ENCODE measurements at places on chromosomes 7 and 10. TPM values are rescaled to one million over a fixed set of nuclear protein-coding genes. Genes with fewer than 3 reads are reported as not detected.
A peak's percentile ranks its signal among the peaks of the same experiment; 100 is the strongest.

- no peak overlapping the region for H3K27ac ChIP-seq
- H3K4me3 ChIP-seq: no peak overlapping the region
- H3K4me1 ChIP-seq: no peaks in the 10 kb centered on the region
- DNase-seq: no peak
- no peaks in the 10 kb centered on the region for H3K27me3 ChIP-seq
- H3K36me3 ChIP-seq: no peaks in the 10 kb centered on the region
Measured at GRCh38 chr10:11886138-11886474, 63.0 kb downstream of the PROSER2 start.

DNA sequence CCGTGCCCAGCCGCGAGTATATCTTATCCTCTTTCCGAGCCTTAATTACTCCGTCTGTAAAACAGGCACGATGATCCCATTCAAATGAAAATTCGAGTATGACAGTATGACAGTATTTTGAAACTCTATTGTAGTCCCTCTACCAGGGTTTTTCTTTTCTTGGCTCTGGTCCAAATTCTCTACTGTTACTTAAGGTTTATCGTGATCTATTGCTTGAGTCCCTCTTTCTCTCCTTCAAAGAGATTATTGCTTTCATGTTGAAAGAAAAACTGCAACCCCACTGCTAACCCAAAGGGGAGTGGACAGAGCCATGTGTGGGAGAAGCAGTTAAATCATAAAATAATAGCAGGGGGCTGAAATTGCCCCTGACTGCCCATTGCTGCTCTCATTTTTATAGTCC, 1156.6 kb upstream of the AUTS2 start:
- no peak overlapping the region for H3K27ac ChIP-seq
- no peaks in the 10 kb centered on the region for H3K27me3 ChIP-seq
- H3K36me3 ChIP-seq: no peaks in the 10 kb centered on the region
- no peak overlapping the region for H3K4me3 ChIP-seq
- no peaks in the 10 kb centered on the region for H3K4me1 ChIP-seq

DNA sequence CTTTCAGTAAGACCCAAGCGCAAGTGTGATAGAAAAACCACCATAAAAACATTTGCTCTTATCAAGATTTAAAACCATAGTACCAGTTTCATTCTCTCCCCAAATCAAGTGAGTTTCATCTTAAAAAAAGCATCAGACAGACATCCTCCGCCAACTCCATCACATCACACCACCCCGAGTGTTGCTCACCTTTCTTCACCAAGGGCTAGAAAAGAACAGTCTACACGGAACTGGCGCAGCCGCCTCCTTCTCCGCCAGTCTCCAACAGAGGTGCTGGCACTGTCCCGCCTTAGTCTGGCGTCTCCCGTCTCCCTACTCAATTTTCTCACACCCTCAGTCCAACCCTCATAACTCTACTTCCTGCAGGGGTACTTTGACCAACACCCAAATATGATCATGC, 46.9 kb upstream of the WIPI2 start:
- no peak overlapping the region for H3K4me3 ChIP-seq
- no peak overlapping the region for H3K27ac ChIP-seq
- H3K27me3 ChIP-seq: no peaks in the 10 kb centered on the region

- DNase-seq: no peak
- no peaks in the 10 kb centered on the region for H3K27me3 ChIP-seq
- no peaks in the 10 kb centered on the region for H3K4me1 ChIP-seq
Measured at GRCh38 chr10:34262985-34263384, 552.1 kb downstream of the PARD3 start.

DNA sequence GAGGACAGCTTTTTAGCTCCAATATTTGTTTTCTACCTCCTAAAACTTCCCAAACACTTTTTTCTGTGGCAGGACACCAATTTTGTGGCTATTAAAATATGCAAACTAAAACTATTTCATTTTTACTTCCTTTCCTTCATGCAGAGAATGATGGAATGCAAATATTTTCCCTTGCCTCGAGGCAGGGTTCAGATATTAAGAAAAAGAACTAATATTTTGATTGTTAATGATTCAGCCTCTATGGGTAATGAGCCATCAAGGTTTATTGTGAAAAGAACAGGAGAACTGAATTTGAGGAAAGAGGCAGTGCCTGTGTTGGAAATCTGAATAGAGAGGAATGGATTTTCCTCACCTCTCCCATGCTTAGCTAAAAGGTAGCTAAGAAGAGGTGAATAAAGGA, 43.1 kb upstream of the CASD1 start:
- no peak for DNase-seq
- H3K27me3 ChIP-seq: no peaks in the 10 kb centered on the region
- no peak overlapping the region for H3K27ac ChIP-seq
- H3K4me1 ChIP-seq: no peaks in the 10 kb centered on the region
- no peaks in the 10 kb centered on the region for H3K36me3 ChIP-seq

DNA sequence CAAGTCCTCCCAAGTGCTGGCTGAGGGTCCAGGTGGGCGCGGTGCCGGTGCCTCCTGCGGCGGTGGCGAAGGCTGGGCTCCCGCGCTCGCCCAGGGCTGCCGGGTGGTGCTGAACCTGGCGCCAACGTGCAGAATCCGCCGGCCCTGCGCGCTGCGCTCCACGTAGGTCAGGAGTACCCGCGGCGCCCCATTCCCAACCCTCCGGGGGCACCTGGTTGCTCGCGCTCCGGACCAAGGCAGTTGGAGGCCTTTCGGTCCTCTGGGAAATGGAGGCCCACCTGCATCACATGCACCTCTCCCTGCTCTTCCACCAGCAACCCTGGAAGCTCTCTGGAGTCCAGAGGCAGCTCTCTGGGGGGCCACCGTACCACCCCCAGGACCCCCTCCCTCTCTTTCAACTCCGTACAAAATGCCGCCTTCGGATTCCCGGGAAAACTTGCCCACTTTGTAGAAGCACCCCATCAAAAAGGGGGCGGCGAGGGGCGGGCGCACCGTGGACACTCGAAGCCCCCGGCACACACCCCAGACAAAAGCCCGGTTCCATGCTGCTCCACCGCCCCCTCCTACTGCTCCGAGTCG, 745 bp downstream of the SLC16A9 start:
- H3K36me3 ChIP-seq: no peaks in the 10 kb centered on the region
- DNase-seq: no peak
- peak overlapping the region; percentile 48 for H3K4me3 ChIP-seq
- H3K27ac ChIP-seq: no peak overlapping the region

GRCh38 chr7:129643550-129644170, 32.1 kb downstream of the NRF1 start:
- no peaks in the 10 kb centered on the region for H3K27me3 ChIP-seq
- H3K4me1 ChIP-seq: no peaks in the 10 kb centered on the region
- H3K27ac ChIP-seq: no peak overlapping the region
- no peak overlapping the region for H3K4me3 ChIP-seq
- no peaks in the 10 kb centered on the region for H3K36me3 ChIP-seq
- DNase-seq: no peak

DNA sequence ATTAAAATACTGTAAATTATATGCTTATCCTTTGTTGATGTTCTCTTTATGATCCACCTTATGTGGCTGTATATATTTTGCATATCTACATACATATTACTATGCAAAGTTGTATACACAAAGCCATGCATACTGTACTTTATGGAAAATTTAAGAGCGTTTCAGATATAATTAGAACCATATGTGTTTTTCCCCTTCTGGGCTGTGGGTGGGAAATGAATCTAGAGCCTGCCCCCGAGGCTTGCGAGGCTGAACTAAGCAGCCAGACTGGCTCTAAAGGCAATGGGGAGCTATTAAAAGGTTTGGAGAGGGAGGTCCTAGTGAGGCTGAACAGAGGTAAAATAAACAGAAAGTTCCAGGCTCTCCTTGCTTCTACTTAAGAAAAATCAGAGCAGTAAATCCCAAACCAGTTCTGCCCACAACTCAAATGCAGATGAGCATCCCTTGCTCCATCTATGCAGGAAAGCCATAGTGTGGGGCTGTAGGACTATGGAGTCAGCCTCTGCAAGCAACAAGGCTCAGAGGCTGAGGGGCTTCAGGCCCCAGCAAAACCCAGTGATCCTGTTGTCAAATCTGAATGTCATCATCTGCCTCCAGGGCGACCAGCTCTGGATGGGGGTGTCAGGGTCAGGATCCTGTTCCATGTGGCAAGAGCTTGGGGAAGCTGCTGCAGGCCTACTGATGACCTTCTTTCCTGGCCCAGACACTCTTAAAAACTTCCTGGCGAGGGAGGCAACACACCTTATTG, 14.1 kb upstream of the DDIT4 start:
- H3K4me1 ChIP-seq: peaks cover 72% of the 10 kb centered on the region
- no peak overlapping the region for H3K4me3 ChIP-seq
- no peak for DNase-seq
- H3K27ac ChIP-seq: peak overlapping the region; percentile 87

- no peak for DNase-seq
- no peaks in the 10 kb centered on the region for H3K36me3 ChIP-seq
- no peaks in the 10 kb centered on the region for H3K27me3 ChIP-seq
Measured at GRCh38 chr7:111198255-111198654, 107.3 kb downstream of the LRRN3 start.

GRCh38 chr10:132467464-132468149, 70.0 kb upstream of the INPP5A start:
- peaks cover 20% of the 10 kb centered on the region for H3K4me1 ChIP-seq
- no peaks in the 10 kb centered on the region for H3K27me3 ChIP-seq
- peak overlapping the region; percentile 47 for H3K27ac ChIP-seq
- no peaks in the 10 kb centered on the region for H3K36me3 ChIP-seq
- no peak overlapping the region for H3K4me3 ChIP-seq
- DNase-seq: no peak

GRCh38 chr10:86217371-86218080, 149.1 kb downstream of the GRID1 start:
- no peaks in the 10 kb centered on the region for H3K36me3 ChIP-seq
- no peaks in the 10 kb centered on the region for H3K4me1 ChIP-seq
- H3K4me3 ChIP-seq: no peak overlapping the region
- H3K27ac ChIP-seq: no peak overlapping the region
- no peak for DNase-seq

DNA sequence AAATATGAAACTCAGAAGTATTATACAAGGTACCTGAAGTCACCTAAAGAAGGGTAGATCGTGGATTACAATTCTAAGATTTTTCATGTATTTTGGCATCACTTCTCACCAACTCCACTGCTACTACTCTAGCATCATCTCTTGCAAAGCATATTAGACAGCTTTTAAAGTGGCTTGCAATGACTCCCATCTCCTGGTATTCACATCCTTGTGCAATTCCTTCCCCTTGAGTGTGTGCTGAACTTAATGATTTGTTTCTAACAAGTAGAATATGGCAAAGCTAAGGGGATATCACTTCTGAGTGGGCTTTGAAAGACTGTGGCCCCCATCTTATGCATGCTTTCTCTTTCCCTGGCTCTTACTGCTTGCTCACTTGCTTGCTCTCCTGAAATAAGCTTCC, 280.2 kb downstream of the SNX13 start:
- H3K4me3 ChIP-seq: no peak overlapping the region
- no peak overlapping the region for H3K27ac ChIP-seq
- H3K36me3 ChIP-seq: no peaks in the 10 kb centered on the region

The ADAM8 gene
- total RNA-seq: 20.3 TPM

The SFRP4 gene
- 6.7 TPM for total RNA-seq

The CFAP70 gene
- 2.7 TPM for total RNA-seq

The C10orf62 gene
- not detected for total RNA-seq

Data from upper lobe of right lung (tissue), 1 donor.